ENCODE measurements at places on chromosomes 7 and 10.

- no peak for DNase-seq
Measured at GRCh38 chr7:100200693-100201092, 19.1 kb upstream of the PVRIG start.

DNA sequence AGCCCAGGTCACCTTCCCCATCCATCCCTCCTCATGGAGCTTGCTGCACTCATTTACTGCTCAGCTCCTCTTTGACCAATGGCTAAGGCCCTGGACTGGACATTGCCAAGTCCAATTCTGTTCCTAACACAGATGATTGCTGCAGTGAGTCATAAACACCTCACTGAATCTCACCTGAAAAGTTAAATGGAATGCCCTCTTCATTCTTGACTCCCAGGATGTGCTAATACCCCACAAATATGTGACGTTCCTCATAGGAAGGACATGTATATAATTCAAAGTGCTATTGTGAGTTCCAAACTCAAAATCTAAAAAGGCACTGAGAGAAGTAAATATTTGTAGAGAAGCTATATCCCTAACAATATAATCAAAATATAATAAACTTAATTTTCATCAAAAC lies 73.5 kb upstream of the DLX6 start:
- no peak for DNase-seq

DNA sequence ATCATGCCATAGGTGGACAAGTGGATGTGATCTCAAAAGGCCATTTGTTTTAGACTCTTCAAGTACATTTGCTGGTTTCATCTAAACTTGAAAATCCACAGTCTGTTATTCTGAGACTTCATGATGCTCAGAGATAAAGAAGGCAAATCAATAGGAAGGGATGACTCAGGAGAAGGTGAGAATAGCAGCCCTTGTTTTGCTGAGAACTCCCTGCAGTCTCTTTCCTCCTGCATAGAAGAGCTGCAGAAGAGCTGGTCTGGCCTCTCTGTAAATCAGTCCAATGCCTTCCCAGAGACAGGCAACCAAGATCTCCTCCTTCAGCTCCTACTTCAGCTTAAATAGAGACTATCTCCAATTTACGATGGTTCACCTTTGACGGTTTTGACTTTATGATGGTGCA lies 4.0 kb upstream of the BAIAP2L1 start:
- no peak for DNase-seq

DNA sequence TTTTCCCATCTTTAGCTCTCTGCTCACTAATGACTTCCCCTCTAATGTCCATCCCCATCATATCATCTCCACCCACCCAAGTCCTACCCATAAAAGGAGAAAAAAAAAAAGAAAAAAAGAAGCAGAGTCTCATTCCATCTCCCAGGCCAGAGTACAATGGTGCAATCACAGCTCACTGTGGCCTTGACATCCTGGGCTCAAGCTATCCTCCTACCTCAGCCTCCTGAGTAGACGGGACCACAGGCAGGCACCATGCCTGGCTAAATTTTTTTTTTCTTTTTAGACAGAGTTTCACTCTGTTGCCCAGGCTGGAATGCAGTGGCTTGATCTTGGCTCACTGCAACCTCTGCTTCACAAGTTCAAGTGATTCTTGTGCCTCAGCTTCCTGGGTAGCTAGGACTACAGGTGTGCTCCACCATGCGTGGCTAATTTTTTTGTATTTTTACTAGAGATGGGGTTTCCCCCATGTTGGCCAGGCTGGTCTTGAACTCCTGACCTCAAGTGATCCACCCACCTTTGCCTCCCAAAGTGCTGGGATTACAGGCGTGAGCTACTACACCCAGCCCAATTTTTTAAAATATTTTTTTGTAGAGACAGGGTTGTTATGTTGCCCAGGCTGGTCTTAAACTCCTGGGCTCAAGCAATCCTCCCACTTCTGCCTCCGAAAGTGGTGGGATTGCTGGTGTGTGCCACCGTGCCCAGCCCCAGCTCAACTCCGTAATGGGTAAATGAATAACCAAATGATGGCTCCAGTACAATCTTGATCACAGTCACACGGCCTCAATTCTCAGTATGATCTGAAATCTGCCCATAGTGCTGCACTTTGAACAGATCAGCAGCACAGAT lies 24.6 kb upstream of the SGMS1 start:
- DNase-seq, result no peak

- DNase-seq, result no peak
Measured at GRCh38 chr7:2483494-2483893, 7.3 kb upstream of the GRIFIN start.

DNA sequence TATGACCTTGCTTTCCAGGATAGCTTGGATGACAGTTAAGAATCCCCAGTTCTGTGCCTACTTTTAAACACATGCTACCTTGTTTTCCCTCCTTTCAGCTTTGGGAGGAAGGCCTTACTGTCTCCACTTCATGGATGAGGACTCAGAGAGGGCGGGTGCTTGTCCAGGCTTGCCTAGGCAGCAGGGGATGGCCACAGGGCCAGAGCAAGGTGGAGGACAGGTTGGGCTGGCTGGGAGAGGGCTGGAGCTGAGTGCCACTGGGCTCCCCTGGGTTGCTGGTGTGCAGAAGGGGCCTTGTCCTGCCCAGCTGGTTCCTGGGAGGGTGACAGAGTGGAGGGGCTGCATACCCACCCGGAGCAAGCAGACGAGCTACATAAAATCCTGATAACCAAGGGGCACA lies 117.8 kb downstream of the GRK5 start:
- DNase-seq, result no peak

Data from esophagus squamous epithelium (tissue), 5 donors.